ENCODE measurements at places on chromosomes 1 and 21. TPM values are rescaled to one million over a fixed set of nuclear protein-coding genes. Genes with fewer than 3 reads are reported as not detected.

GRCh38 chr1:185536165-185536920 is 197.8 kb upstream of the HMCN1 start:
- no peak for DNase-seq

GRCh38 chr1:109762821-109763645 is 690 bp downstream of the EPS8L3 start:
- DNase-seq, result no peak

DNA sequence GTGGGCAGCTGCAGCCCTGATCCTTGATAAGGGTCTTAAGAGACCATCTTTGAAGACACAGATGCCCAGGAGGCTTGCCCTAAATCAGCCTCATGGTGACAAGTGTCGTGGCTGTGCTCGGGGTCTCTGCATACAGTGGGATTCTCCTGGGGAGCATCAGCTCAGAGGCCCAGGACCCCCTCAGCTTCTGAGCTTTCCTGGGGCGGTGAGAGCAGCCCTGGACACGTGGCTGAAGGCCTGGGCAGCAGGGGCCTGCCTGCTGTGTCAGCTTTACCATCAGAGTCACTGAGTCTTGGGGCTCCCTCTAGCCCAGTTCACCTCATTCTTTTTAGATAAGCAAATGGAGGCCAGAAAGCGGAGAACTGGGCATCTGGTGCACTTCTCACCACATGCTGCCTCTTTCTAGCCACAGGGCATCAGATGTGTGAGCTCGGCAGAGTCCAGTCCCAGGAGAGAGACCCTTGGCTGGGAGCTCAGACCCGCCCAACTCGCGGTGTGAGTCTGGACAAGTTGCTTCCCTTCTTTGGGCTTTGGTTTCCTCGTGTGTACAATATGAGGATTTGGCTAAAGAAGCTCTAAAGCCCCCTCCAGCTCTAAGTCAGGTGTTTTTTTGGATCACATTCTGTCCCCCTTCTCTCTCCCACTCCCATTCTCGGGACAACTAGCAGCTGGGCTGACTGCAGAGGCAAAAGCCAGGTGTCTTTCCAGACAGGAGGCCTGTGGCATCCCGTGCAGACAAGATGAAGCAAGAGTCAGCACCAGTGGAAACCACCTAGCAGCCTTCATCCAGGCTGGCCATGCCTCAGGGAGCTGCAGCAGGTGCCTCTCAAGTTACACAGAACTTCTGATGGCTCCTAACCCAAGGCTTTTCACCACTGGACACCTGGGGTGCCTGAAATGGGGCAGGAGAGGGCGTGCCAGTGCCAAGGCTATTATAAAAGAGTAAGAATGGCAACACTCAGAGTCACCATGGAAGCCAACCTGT is 119.1 kb downstream of the KCNN3 start:
- DNase-seq, result no peak

- DNase-seq, result peak; percentile 20
Measured at GRCh38 chr1:58773406-58773840, 10.4 kb downstream of the JUN start.

DNA sequence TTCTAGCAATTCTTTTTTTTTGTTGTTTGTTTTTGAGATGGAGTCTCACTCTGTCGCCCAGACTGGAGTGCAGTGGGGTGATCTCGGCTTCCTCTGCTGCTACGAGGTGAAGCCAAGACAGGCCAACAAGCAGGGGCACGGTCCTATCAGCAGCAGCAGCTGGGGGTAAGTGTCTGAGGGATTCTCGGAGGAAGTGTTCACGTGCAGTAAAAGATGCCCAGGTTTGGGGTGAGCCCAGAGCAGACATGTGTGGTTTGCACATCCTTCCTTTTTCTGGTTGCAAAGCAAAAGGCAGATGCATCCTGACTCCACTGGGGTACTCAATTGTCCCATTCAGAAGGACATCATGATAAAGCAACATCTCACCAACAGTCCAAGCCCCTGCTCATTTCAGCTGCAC is 27.7 kb downstream of the PIGP start:
- no peak for DNase-seq

GRCh38 chr1:63943393-63943792 is 169.6 kb downstream of the ROR1 start:
- no peak for DNase-seq

DNA sequence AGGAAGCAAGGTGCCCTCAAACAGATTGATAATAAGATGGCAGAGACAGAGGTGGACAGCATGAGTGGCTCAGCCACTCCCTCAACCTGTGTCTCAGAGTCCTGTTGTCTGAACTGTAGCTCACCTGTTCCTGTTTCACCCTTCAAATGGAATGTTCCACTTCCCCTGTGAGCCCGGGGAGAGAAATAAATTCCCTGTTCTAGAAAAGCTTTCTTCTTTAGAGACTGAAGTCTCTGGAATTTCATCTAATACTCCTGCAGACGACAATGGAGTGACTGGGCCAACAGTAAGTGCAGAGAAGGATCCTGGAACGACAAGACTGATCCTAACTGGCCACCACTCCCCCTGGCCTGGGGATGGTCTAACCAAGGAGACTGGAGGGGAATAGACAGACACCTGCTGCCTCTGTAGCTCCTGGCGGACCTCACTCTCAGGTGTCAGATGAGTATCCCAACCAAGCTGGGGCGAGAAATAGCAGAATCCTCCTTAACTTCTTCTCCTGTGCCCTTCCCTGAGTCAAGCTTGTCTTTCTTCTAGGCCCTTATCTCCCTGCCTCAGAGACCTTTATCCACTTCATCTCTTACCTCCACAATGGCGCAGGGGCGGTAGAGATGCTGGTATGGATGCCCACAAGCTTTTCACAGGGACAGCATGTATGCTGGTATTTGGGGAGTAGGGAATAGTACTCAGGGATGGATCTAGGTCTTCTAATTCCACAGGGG is 45.4 kb downstream of the PLEKHA6 start:
- DNase-seq, result no peak

DNA sequence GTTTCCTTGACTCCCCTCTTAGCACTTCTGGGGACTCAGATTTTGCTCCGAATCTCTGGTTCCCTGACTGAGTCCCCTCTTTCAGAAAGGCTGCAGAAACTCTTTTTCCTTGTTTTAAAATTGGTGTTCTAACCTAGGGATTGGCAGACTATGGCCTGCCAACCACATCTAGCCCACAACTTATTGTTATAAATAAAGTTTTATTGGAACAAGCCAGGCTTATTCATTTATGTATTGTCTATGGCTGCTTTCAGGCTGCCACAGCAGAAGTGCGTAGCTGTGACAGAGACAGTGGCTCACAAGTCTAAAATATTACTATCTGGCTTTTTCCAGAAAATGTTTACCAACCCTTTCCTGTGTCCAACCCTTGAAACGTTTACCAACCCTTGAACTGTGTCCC is 81.7 kb downstream of the IER5 start:
- DNase-seq, result no peak

DNA sequence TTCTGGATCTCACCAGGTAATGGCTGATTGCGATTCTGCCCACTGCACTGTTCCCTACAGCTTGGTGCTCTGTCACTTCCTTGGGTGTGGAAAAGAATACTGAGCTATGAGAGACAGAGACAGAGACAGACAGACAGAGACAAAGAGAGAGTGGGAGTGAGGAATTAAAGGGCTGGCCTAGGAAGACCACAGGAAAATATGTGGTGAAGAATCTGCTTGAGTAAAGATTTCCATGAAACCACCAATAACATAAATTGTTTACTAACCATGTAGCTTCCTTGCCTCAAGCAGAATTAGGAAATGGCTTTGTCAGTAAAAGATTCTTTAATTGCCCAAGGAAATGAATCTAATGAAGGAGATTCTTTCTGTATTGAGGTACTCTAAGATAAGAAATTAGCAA is 54.4 kb downstream of the MPZL1 start:
- DNase-seq, result no peak

DNA sequence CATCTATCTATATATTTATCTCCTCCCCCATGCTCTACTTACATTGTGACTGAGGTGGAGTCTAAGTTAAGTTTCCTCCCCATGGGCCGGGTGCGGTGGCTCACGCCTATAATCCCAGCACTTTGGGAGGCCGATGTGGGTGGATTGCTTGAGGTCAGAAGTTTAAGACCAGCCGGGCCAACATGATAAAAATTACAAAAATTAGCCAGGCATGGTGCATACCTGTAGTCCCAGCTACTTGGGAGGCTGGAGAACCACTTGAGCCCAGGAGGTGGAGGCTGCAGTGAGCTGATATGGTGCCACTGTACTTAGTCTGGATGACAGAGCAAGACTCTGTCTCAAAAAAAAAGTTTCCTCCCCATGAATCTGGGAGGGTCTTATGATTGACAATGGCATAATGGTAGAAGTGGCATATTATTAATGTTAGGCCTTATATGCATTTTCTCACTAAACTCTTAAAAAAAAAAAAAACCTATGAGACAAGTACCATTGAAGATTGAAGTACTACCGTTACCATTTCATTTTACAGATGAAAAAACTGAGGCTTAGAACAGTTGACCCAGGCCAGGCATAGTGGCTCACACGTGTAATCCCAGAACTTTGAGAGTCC is 11.2 kb downstream of the F11R start:
- DNase-seq, result no peak

GRCh38 chr1:205677167-205677566 is 3.1 kb downstream of the SLC45A3 start:
- no peak for DNase-seq

GRCh38 chr1:42143896-42144710 is 9.1 kb upstream of the GUCA2B start:
- no peak for DNase-seq

GRCh38 chr1:31772669-31773248 is 8.6 kb upstream of the ADGRB2 start:
- DNase-seq, result no peak

- no peak for DNase-seq
Measured at GRCh38 chr1:209651138-209651587, 1.1 kb downstream of the LAMB3 start.

DNA sequence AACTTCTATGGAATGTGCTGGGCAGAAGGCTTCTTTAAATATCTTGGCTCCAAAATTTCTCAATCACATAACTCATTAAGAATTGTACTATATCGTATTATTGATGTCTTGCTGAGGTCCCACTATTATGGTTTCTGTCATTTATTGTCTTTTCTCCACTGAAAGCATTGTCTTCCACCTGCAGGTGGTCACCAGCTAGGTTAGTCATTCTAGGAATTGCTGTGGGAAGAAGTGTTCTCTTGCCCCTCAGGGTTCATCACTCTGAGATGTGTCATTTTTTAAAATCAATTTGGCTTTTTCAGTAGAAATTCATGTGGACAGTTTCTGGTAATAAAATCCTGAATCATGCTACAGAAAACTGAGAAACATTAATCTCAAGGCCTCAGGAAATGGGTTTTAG is 66.1 kb downstream of the NCAM2 start:
- no peak for DNase-seq

DNA sequence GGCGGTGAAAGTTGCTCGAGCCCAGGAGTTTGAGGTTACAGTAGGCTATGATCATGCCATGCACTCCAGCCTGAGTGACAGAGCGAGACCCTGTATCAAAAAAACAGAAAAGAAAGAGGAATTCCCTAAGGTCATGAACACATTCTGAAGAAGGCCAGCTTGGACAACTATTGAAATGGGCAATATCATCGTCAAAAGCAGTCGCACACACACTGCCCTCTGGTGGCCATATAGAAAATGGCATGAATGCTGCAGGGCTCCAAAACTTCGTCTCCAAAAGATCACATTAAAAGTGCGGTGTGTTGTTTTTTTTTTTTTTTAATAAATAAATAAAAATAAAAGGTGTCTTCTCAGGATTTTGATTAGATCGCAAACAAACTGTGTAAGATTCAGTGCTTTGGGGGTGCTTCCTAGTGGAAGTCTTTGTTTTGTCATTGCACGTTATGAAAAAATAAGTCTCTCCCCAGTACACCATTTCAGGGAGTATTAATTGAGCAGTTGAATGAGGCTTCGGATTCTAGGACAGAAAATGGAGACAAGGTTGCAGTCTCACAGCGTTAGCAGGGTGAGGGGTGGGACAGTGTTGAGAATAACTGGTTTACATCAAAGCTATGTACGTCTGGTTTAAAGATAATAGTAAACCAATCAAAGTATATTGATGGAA is 87.5 kb upstream of the FMN2 start:
- peak; percentile 28 for DNase-seq

- DNase-seq, result peak; percentile 53
Measured at GRCh38 chr1:167439301-167439988, 78.9 kb downstream of the CD247 start.

DNA sequence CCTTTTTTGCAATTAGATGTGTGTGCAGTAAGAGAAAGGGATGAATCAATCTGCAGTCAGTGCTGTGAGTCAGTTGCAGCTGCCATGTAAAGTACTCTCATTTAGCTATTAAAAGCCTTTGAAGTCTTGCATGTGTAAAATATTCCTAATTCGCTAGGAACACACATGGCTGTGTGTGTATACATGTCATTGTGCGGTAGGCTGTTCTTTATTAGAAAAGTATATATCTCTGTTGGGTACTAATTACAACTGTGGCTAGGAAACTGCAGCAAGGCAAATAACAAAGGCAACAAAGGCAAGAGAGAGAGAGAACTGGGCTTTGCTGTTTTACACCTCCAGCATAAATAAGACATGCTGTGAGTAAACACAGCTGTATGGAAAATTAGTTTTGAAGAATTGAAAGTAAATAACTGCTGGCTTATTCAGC is 41.7 kb downstream of the EPB41 start:
- DNase-seq, result no peak

- peak; percentile 4 for DNase-seq
Measured at GRCh38 chr1:178870944-178871343, at the start of gene ANGPTL1. Gene ANGPTL1, minus strand, starts transcription at chr1:178871077. Its CDS starts 5,301 bp downstream, at chr1:178865776.

DNA sequence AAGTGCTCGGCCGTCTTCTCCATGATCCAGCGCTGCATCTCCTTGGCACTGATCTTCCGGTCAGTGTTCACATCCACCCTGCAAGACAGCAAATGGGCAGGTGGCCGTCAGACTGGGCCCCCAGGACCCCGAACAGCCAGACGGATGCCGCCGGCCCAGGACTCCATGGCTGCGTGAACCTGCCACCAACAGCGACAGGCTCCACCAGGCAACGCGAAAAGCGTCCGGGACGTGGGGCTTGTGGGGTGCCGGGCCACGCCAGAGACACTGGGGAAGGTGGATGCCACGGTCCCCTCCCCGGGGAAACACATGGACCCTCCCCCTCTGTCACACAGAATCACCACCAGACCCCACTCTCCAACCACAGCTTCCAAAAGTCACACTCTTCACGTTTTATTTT is 7.9 kb downstream of the SDF4 start:
- no peak for DNase-seq

DNA sequence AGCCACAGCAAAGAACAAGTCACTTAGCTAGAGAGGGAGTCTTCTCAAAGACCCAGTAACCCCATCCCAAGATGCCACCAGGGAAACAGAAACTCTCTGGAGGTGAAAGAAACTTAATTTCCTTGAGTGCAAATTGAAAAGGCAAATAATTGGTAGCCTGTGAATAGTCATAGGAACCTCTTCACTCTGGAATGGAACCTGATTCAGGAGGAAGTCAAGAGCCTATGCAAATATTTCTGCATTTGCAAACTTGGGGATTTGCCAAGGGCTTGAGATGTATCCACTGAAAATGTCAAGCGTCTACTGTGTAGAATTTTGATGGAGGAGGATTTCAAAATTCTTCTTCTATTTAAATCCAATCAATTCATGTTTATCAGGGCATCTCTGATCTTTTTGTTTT is 5.7 kb downstream of the HIVEP3 start:
- DNase-seq, result no peak

FLG2 gene
- not detected for total RNA-seq

GJA8 gene
- not detected for total RNA-seq

AGMAT gene
- 0.18 TPM for total RNA-seq

NRIP1 gene
- total RNA-seq, result 72.1 TPM

OR2L2 gene
- not detected for total RNA-seq

OR2C3 gene
- not detected for total RNA-seq

Measured in endothelial cell (in vitro differentiated cells).